ENCODE measurements at places on chromosomes 11 and 22.
A peak's percentile ranks its signal among the peaks of the same experiment; 100 is the strongest.

GRCh38 chr11:112459001-112459400, 198.3 kb upstream of the PLET1 start:
- DNase-seq: peak; percentile 7

GRCh38 chr11:134670247-134670782, 258.3 kb upstream of the B3GAT1 start:
- DNase-seq: no peak

- peak; percentile 31 for DNase-seq
Observed at GRCh38 chr11:102268083-102268984, 49.0 kb upstream of the BIRC3 start.

GRCh38 chr11:134741453-134742223, 329.6 kb upstream of the B3GAT1 start:
- peak; percentile 70 for DNase-seq
